Right cardiac atrium (tissue), 5 donors: ENCODE measurements at places on chromosomes 7 and 10. TPM values are rescaled to one million over a fixed set of nuclear protein-coding genes. Genes with fewer than 3 reads are reported as not detected.

DNA sequence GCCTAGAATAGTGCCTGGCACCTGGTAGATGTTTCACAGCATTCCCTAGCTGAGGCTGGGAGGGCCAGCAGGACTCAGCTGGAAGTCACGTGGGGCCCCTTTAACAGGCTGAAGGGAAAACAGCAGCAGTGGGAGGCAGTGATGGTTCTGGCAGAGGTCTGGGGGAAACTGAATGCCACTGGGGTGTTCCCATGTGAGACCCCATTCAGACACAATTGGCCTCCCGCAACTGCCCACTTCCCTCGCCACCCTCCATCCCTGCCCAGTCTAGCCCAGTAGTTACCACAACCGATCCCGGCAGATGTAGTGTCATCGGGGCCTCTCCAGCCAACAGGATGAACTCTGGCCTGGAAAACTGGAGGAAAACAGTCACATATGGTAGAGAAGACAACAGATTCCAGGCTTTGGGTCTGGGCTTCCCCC, 38.3 kb downstream of the FRMPD2 start:
- DNase-seq = no peak

- DNase-seq = no peak
Observed at GRCh38 chr7:36978461-36978860, 254.2 kb upstream of the AOAH start.

- no peak for DNase-seq
Observed at GRCh38 chr10:72809006-72809405, 84.5 kb upstream of the OIT3 start.

DNA sequence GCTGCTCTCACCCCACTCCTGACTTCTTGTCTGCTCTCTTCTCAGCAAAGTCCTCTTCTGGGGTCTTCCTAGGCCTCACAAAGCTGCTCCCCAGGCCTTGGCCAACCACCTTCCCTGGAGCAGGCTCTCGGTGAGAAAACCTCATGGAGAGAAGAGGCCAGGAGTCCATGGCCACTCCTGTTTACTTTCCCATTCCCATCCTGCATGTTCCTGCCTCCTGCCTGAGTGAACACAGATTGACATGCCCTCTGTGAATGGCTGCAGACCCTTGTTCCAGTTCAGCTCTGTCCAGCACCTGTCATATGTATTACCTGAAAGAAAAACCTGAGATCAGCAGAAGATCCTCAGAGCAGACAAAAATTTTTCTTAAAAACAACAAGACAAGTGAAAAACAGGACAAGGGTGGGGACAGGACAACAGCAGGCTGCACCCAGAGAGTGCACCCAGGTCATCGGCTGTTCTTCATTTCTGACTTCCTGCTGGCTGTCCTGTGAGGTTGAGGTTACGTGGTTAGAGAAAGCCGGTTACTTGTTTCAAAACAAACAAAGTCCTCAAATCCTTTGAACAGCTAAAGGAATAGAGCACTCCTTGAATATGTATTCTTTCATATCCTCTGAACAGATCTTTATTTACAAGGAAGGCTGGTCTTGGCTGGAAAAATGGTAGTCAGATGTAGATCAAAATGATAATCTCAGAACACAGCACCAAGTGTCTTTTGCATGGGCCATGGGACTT, 34.0 kb upstream of the DLD start:
- DNase-seq = no peak

OPALIN gene
- not detected for polyA plus RNA-seq

MNX1 gene
- polyA plus RNA-seq = not detected

NRP1 gene
- 37.7 TPM for polyA plus RNA-seq
